ENCODE measurements at places on chromosomes 3 and 15.
A peak's percentile ranks its signal among the peaks of the same experiment; 100 is the strongest.

- DNase-seq, result no peak
Measured at GRCh38 chr15:60154764-60155325, 150.7 kb downstream of the FOXB1 start.

DNA sequence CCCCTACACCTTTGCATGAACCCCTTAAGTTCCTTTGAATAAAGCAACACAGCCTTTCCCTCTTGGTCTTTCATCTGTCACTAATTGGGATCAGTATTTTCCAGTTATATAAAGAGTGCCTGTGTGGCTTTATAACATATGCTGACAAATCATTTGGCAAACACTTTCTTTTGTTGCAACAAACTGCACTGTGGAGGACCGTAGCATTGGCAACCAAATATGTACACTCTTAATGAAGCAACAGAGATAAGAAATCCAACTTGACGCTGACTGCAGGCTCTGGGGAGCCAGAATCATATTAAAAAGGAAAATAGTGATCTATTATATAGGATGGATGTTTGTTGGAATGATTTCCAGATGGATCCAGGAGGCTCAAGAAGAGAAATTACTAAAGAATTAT is 120.1 kb upstream of the PRICKLE2 start:
- DNase-seq, result peak; percentile 90

GRCh38 chr15:69749274-69749673 is 296.7 kb downstream of the RPLP1 start:
- no peak for DNase-seq

- DNase-seq, result no peak
Measured at GRCh38 chr3:30964612-30965011, 70.2 kb upstream of the GADL1 start.

- no peak for DNase-seq
Measured at GRCh38 chr3:124629497-124629896, 100.8 kb upstream of the UMPS start.

GRCh38 chr3:80366808-80367548 is 599.2 kb upstream of the ROBO1 start:
- no peak for DNase-seq

GRCh38 chr3:141074529-141074928 is 23.4 kb downstream of the SPSB4 start:
- DNase-seq, result no peak

DNA sequence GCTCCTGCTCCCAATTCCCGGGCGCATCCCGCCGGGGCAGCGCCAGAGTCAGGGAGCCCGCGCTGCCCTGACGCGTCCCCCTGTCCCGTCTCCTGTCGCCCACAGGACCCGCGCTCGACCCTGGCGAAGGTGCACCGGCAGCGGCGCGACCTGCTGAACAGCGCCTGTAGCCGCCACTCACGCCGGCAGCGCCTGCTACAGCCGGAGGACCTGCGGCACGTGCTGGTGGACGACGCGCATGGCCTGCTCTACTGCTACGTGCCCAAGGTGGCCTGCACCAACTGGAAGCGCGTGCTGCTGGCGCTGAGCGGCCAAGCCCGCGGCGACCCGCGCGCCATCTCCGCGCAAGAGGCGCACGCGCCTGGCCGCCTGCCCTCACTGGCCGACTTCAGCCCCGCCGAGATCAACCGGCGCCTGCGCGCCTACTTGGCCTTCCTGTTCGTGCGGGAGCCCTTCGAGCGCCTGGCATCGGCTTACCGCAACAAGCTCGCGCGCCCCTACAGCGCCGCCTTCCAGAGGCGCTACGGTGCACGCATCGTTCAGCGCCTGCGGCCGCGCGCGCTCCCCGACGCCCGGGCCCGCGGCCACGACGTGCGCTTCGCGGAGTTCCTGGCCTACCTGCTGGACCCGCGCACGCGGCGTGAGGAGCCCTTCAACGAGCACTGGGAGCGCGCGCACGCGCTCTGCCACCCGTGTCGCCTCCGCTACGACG is 16.9 kb downstream of the C3orf22 start:
- no peak for DNase-seq

- no peak for DNase-seq
Measured at GRCh38 chr15:101048176-101048575, 129.0 kb downstream of the LRRK1 start.

GRCh38 chr3:196143708-196144382 is 62.0 kb upstream of the TFRC start:
- DNase-seq, result no peak

- no peak for DNase-seq
Measured at GRCh38 chr3:134650431-134651346, at the start of gene KY. Gene KY, minus strand, starts transcription at chr3:134651022. Its CDS starts 62 bp downstream, at chr3:134650960.

GRCh38 chr15:78301326-78301725 is 1.9 kb upstream of the SKIC8 start:
- DNase-seq, result no peak

DNA sequence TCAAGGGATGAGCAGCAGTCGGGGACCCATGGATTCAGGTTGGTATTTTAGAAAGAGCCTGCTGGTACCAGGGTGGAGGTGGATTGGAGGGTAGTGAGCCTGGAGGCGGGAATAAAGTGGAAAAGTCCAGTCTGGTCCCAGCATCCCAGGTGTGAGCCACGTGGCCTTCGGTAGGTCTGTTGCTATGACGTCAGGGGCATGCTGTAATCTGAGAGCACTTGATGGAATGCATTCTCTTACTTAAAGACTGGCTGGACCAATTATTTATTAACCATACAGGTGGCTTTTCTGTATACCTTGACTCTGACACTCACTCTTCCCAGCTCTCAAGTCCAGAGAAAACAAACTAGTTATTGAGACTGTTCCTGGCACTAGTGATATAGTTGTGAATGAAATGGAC is 389.9 kb upstream of the RGMA start:
- DNase-seq, result no peak

GRCh38 chr3:129031476-129032215 is 28.9 kb upstream of the GP9 start:
- DNase-seq, result no peak

GRCh38 chr3:58414538-58415197 is 19.0 kb downstream of the PDHB start:
- DNase-seq, result no peak

GRCh38 chr15:67783303-67783702 is 42.0 kb upstream of the SKOR1 start:
- no peak for DNase-seq

- no peak for DNase-seq
Measured at GRCh38 chr3:143123353-143123984, 3.9 kb downstream of the CHST2 start.

GRCh38 chr3:42936157-42936981 is 30.4 kb downstream of the ZNF662 start:
- peak; percentile 12 for DNase-seq

GRCh38 chr3:52120556-52121463 is 33.4 kb downstream of the POC1A start:
- no peak for DNase-seq

DNA sequence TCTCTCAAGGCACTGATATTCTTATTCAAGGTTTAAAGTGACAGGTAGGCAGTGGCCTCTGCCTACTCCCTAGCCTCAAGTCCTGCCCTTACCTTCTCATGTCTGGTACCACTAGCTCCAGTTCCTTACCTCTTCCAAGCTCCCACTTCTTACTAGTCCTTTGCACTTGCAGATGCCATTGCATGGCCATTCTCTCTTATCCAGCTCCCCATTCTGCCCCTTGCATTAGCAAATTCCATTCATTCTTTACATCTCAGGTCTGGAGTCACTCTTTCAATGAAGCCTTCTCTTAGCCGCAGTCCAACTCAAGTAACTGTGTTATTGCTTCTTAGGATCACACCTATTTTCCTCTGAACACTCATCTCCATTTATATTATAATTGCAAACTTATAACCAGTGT is 807.1 kb downstream of the EDEM1 start:
- no peak for DNase-seq

- DNase-seq, result no peak
Measured at GRCh38 chr15:41989573-41990242, 17.4 kb upstream of the EHD4 start.

DNA sequence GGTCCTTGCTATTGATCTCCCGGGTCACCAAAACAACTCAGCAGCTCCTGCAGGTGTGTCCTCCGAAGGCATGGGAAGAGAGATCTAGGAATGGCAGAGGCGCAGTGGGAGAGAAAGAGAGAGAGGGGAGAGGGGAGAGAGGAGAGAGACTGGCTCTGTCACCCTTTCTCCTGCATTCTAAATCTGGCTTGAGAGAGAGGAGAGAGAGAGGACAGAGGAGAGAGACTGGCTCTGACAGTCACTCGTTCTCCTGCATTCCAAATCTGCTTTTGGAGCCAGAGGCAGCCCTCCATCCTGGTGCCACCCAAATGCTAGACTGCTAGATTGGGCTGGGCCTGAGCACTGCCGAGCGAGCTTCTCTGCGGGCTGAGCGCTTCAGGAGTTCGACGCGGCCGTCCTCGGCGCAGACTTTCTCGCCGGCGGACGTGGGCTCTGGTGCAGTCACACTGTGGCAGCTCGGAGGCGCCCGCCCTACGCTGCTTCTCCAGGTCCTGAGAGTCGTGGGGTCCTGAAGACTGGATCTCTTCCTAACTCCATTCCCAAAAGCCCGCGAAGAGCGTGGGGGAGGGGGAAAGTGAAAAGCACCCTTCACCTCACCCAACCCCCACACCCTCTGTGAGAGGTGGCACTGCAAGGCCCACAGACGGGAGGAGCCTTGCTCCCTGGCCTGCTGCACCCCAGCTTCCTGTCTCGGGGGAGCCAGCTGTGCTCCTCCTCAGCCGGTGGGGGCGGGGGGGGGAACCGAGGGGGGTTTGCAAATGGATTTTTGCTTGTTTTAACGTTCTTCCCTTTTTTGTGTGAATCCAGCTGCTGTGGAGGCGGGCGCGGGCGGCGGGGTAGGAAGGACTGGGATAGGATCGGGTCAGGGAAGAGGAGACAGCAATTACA is 222.3 kb downstream of the MEIS2 start:
- DNase-seq, result no peak

DNA sequence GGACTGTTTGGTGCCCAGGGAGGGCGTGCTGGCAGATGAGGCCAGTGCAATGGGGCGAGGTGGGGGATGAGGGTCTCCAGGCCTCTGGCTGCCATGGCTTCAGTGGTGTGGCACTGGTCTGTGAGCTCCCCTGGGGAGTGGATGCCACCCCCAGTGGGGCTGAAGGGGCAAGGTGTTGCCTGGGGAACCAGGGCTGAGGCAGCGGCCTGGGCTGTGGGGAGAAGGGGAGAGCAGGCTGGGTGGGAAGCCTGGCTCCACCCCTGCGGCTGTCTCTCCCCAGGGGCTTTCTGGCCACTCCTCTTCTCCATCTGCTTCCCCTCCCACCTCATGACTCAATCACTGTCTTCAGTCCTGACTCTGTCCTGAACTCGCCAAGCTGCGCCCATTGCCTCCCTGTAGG is 88.4 kb upstream of the TLE3 start:
- no peak for DNase-seq

DNA sequence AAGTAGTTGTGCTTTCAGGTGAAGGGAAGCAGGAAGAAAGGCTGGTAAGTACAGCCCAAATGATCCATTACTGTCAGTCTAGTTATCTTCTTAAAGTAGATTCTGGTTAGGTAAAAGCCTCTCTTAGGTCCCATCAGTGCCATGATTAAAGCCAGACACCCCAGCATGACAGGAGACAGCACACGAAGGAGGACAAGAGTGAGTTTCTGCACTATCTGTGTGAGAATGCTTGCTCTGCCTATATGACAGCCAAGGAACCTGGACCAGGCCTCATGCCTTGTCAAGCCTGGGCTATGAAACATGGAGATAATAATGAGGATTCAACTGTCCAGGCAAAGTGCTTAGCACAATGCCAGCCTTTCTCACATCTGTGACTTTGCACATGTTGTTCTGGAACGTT is 13.5 kb upstream of the FILIP1L start:
- no peak for DNase-seq

DNA sequence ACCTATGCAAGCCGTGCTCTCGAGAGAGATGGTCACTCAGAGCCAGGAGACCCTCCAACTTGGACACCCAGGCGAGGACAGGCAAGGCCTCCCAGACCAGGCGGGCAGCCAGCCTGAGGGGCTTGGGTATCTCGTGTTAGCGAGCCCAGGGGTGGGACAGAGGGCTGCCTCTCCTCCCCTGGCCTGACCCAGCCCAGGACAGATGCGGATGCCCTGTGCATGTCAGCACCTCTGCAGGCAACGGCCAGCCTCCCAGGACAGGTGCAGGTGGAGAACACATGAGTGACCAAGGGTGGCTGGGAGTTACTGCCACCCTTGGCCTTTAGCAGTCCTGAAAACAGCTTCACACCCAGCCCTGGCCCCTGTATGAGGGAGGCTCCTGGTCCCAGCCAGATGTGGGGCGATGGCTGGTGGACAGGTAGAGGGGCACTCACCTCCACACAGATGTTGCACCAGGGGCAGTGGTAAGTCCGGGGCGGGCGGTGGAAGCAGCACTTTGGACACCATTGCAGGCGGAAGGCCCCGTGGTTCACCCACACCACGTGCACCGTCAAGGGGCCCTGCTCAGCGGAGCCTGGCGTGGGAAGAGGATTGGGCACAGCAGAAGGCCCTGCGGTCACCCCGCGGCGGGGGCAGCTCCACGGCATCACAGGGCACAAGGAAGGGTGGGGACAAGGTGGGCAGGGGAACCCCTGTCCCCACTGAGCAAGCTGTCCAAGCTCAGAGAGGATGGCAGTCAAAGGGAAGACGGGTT is 2.1 kb downstream of the ZDHHC19 start:
- DNase-seq, result no peak

DNA sequence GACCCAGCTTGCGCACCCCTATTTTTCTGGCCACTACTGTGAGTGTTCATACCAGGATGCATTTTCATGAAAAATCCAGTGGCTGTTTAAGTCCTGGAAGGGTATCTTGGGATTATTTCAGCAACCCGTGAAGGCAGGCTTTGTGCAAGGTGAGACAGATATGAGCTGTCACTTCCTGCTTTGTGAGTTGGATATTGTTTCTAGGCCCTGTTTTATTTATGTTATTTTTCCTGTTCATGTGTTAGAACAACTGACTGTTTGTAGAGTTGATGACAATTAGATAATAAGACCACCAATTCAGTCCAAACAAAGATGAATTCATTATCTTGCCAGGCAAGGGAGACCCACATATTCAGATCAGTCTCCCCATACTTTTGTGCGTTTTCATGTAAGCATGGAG is 42.5 kb downstream of the ZBTB38 start:
- DNase-seq, result no peak
